MM.1S (cell line): ENCODE measurements at places on chromosomes 1 and 21.

DNA sequence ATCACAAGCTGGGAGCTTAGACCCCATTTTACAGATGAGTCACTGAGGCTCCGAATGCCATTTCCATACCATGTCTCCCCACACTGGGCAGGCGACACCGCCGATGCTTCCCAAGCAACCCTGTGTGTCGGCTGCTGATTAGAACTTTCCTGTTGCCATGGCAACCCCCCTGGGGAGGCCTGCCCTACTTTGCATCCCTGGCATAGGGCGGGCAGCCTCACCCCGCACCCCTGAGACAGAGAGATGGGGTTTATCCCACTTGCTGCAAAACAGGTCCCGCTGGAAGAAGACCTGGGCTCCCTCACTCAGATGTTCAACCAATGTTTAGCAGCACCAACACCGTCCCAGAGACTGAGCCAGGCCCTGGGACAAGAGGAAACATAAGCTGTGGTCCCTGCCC, 81.5 kb downstream of the CAMK2N1 start:
- no peak for DNase-seq

GRCh38 chr1:160860840-160861505, 1.7 kb downstream of the CD244 start:
- DNase-seq = no peak

DNA sequence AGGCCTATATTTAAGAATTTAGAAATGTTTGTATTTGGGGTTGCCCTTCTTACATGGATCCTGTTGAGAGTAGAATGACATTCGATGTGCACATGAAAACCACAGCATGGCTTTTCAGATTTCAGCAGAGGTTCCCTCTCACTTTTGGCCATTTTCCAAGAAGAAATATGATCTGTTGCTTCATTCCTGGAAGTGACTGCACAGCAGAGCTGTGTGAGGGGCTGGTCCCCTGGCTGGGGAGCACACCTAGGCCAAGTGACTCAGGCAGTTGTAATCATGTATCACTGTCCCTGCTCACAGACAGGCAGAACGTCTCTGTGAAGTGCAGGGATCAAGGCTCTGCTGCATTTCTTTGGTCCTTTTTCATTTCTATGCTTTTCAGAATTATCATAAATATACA, 32.3 kb downstream of the AGT start:
- no peak for DNase-seq

- no peak for DNase-seq
Observed at GRCh38 chr1:230957580-230957989, 21.1 kb downstream of the TTC13 start.

DNA sequence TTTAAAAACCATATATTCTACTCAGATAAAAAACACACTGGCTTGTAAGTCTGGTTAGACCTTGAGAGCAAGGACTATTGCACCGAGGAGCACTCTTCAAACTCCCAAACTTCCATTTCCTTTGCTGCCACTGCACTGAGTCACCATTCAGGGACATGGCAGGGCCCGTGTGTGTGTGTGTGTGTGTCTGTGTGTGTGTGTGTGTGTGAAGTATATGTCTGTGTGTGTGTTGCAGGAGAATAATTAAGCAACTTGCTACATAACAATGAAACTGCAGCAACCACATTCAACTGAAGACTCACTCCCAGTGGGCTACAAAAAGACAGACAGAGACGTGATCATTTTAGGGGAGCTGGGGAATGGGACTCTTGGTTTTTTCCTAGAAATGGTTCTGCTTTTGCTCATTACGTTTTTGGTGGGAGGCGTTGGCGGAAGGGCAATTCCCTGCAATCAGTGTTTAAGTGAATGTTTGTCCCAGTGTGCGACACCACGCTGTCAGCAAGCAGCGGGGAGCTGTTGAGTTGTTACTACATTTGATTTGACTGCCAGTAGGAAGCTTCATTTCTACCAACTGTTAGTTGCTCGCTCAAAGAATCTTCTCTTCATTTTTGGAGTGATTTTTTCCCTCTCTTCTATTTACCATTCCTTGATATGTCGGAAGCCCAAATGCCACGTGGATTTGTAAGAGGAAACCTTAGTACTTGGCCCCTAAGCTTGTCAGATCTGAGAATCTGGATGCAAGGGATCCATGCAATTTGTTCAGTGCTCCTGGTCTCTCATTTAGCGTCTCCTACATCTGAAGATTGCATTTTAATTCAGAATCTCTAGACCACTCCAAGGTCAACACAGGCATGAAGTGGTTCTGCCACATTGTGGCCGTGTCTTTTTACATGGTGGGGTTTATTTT, 36.1 kb downstream of the ESRRG start:
- no peak for DNase-seq

DNA sequence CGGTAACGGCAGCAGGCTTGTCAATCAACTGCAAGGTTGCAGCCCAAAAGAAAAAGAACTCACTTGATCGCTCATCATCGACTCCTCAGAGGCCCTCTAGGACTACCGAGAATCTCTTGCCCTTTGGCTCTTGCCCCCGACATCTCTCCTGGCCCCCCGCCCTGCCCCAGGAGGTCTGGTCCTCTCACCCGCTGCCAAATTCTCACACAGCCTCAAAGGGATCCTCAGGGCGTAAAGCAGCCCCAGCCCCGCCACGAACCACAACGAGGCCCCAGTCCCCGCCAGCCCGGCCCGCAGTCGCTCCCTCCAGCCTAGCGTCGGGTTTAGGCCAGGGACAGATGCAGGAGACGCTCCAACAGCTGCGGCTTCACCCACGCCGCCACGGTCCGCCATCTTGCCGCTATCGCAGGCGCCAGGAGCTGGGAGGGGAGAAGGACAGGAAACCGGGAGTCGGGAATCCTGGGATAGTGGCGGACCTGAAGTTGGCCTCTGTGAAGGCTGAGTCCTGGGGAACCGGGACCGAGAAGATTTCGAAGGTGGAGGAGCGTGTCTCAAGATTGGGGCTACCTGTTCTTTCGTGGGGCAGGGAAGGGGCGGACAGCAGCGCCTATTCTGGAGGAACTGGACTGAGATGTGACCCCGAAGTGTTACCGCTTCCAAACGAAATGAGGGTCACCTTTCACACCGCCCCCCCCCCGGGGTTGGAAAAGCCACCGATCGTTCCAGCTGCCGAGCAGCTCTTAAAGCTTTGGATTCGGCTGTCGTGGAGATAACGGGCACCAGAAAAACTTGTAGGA, at the start of gene ST7L:
Gene ST7L (minus strand): TSS at position 421 of the 797 bp plus-strand sequence. CDS start 28 bp downstream, at position 393.
- peak; percentile 34 for DNase-seq

- DNase-seq = no peak
Observed at GRCh38 chr1:30762152-30762929, 4.8 kb upstream of the LAPTM5 start.

- DNase-seq = peak; percentile 46
Observed at GRCh38 chr1:206559672-206559995, 52.3 kb downstream of the RASSF5 start.
